Activated naive CD4-positive, alpha-beta T cell (primary cell): ENCODE measurements at places on chromosomes 5 and 9.

DNA sequence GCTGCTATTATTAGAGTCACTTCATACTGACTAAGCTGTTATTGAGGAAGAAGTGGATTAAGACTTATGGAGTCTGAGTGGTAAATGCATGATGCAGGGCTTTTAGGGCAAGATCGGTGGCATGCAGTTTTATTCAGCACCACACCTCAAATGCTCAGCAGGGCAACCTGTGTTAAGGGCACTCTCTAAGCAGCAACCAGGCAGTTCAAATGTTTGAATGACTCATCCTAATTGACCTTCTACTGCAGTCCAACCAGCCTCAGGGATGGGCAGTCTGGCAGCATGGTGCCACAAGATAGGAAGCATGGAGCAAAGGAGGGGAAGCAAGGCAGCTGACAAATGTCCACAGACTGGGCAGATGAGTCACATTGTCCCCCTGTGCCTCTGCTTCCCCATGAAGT lies 80.2 kb upstream of the MIER3 start:
- DNase-seq: no peak

DNA sequence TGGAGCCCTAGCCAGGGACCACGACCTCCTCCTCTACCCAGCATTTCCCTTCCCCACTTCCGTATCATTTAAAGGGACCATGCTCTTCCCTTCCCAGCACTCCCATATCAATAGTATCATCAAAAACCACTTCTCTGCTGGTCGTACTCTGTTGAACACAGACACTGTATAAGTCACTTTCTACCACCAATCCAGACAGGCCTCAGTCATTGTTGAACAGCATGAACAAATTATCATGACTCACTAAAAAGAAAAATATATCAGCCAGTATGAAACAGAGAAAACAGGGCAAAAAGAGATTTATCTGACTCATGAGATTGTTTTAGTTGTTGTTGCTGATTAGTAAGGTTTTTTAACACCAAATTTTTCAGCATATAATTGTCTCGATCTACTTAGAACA lies 89.8 kb downstream of the CDKN2A start:
- DNase-seq: no peak

GRCh38 chr5:2569774-2570542 lies 181.5 kb downstream of the IRX2 start:
- DNase-seq: no peak

DNA sequence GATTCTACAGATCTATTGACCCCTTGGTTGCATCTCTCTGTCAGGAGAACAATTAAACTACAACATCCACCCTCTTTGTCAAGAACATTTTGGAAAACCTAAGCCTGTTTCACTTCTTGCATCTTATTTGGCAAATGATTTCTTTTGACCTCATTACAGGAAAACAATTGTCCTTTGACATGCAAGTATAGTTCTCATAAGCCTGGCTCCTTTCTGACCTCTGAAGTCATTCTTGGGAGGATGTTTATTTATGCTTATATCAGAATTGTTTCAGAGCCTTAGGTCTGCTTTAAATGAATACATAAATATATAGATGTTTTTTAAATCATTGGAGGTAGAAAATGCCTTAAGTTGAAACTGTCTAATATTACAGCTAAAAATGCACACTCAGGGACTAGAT lies 361.3 kb upstream of the PTGER4 start:
- DNase-seq: no peak

DNA sequence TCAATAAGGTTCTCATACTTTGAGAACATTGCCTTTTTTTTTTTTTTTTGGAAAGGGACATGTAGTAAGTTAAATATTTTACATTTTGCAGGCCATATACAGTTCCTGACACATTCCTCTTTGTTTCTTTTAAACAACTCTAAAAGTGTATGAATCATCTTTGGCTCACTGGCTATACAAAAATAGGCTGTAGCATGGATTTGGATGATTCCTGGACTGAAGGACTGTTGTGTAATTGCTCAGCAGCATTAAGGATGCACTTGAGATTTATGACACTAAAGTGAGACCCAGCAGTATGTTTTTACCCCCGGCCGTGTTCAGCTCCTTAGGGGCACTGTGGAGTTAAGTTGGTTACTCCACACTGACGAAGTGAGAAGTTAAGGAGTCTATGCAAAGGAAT lies 41.3 kb downstream of the VPS13A start:
- DNase-seq: no peak

DNA sequence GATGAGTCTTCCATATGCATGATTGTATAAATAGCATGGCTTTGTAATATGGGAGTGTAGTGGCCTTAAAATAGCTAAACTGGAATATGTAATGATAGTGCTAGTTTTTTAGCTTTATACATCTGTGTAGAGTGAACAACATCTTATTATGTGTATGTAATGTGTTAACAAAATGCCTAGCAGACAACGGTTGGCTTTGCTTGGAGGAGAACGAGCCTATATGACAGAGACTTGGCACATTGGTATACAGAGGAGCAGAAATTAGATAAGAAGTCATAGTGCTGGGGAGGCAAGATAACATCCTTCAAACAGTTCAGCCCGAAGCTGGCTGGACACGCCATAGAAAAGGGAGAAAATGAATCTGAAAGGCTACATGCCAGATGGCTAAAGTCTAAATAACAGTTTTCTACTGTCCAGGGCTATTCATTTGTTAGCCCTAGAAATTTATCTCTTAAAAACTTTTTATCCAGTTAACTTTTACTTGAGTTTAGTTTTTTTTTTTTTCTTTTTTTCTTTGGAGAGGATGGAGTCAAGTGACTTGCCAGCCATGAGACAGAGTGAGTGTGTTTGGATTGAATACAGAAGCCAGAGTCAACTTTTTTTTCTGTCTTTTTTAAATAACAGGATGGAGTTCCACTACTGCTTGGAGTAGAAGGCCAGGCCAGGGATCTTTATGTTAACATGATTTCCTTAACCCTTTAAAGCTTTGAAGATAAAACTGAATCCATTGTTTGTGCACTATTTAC lies 214.4 kb upstream of the ACTBL2 start:
- no peak for DNase-seq

DNA sequence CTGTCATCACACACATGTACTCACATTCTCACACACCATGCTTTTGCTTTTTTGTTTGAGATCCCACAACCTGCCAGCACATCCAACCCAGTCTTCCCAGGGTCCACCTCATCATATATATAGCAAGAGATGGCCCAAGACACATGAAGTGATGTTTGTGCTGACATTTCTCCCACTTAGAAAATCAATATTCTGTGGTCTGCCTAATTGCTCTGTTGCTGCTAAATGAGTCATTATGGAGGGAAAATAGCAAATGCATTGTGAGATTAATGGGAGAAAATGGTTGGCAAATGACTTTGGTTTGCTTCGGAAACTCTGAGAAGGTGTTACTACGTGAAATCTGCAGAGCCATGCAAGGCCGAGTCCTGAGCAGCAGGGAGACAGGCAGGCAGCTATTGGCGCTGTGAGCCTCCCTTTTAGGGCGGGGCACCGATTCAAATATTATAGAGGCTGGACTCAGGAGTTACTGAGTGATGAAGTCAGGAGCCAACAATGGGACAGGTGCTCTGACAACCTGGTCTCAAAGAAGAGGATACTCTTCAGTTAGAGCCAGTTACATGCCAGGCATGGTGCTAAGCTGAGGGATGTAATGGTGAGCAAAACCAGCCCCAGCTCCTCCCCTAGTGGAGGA lies 62.8 kb downstream of the DAB2IP start:
- DNase-seq: no peak

- no peak for DNase-seq
These were observed 63.0 kb downstream of the GDNF start for GRCh38 chr5:37776826-37777225.

- DNase-seq: no peak
These were observed 11.9 kb downstream of the FYB1 start for GRCh38 chr5:39207345-39208045.

DNA sequence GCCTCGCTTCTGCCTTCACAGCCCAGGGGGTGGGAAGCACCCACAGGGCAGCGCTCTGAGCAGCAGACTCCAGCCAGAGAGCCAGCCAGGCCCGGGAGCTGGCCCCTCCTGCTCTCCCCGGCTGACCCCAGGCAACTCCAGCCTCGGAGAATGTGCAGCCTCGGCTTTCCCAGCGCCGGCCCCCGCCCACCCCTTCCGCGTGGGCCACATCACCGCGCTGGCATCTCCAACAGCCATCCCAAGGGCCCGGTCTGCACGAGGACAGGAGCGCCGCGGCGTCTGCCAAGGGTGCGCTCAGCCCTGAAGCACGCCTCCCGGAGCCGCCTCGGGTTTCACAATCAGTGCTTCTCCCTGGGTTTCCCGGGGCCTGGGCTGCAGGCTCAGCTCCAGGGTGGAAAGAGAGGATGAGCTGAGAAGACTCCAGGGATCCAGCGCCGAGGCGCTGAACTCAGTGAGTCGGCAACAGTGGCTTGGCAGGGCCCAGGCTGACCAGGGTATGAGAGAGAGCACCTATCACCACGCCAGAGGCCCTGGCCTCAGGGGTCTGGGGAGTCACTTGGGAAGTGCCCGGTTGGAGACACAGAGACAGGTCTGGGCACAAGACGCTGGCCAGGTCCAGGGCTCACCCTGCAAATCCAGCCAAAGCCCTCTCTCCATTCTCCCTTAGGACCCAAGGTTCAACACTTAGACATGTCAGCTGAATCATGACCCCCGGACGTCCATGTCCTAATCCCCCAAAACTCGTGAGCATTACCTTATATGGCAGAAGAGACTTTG lies 79.6 kb downstream of the ADAMTS2 start:
- DNase-seq: no peak

GRCh38 chr9:119453490-119453911 lies 84.3 kb upstream of the BRINP1 start:
- DNase-seq: no peak

DNA sequence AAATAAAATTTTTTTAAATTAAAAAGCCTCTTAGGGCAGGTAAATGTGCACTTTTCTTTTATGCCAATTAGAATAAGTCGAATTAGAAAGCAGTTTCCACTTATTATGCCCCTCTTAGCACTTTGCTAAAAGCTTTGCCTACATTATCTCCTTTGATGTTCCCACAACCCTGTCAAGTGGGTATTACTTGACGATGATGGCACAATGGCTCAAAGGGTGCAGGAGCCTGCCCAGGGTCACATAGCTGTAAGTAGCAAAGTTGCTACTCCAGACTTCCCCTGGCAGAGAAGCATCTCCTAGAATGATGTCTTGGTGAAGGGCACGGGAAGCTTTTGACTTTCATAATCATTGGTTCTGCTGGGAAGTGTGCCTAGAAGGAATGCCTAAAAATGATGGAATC lies 18.4 kb upstream of the IQGAP2 start:
- DNase-seq: no peak

DNA sequence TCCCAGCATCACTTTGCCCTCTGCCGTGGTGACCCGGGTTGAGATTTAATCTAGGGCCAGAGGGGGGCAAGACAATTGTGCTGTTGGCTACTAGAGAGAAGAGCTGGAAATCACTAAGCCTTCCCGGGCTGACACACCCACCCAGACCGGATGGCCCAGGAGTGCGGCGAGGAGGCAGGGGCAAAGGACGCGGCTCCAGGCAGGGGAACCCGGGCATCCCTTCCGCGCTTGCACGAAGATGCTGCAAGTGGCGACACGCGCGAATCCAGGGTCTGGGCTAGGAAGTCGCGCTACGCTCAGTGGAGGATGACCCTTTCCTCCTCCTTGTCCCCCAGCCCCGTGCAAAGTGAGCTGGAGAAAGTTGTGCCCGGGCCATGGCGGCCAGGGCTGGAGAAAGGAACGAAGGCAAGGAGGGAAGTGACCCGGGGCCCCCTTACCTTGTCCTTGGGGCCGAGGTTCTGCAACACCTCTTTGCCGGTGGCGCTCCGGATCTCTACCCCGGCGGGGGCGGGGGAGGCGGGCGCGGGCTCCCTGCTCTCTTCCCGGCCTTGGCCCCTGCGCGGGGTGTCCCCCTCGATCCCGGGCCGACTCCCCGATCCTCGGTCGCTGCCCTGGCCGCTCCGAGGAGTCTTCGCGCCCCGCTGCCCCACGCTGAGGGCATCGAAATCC lies 693 bp downstream of the DPYSL3 start:
- no peak for DNase-seq

DNA sequence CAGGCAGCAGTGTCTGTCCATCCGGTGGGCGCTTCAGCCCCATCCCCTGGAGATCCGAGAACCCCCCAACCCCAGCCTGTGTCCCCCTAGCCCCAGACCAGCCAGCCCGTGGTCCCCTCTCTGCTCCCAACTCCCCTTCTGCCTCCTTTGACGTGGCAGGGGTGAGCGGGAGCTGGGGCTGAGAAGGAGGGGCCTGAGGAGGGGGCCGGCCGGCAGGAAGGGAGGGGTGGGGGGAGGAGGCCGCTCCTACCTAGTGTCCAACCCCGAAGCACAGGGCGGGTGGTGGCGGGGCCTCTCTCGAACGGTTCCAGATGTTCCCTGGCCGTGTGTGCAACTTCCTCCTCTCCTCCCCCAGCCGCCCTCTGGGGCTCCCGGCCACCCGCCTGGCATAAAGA lies 31.0 kb downstream of the GOLGA2 start:
- no peak for DNase-seq

DNA sequence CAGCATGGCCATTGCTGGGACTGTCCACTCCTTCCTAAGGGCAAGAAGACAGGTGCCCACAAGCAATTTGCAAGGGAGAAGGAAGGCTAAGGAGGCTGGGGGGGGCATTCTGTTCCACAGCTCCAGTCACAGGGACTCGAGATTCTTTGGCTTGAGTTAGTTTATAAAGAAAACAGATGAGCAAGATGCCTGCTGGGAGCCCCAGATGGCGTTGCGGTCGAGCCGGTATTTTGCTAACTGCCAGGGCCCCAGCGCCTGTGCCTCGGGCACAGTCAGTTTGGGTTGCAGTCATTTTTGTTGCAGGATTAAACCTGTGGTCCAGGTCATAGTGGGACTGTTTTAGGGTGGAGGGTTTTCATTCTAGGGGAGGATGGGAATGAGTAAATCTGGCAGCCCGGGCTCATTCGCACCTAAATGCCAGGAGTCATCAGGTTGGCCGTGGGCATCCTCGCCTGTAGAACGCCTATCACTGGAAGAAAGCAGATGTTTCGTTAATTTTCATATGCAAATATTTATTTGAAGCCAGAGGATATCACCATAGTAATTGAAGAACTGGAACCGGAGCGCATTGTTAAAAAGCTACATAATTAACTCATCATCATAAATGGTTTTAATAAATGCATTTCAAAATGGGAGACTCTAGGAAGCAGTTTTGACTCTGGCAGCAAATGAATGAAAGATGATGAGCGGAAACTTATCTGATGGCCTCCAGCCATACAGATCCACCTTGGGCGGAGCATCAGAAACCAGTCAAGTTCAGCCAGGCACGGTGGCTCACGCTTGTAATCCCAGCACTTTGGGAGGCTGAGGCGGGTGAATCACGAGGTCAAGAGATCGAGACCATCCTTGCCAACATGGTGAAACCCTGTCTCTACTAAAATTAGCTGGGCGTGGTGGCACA lies 87.1 kb upstream of the FCN2 start:
- no peak for DNase-seq

DNA sequence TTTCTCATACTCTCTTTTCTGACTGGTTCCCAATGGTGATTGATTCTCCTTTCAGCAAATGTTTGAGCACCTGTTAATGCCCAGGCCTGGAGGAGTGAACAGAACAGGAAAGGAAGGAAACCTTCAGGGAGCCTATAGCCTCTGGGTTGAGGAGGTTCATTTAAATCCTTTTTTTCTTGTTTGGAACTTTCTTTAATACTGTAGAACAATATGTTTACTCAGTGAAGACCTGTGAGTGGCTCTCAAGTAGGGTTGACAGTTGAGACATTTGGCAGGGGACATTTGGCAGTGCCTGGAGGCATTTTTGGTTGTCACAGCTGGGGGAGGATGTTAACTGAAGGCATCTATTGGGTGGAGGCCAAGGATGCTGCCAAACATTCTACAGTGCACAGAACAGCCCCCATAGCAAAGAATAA lies 6.1 kb upstream of the FAM120AOS start:
- DNase-seq: no peak
